ENCODE measurements at places on chromosomes 6 and 20. TPM values are rescaled to one million over a fixed set of nuclear protein-coding genes. Genes with fewer than 3 reads are reported as not detected.

DNA sequence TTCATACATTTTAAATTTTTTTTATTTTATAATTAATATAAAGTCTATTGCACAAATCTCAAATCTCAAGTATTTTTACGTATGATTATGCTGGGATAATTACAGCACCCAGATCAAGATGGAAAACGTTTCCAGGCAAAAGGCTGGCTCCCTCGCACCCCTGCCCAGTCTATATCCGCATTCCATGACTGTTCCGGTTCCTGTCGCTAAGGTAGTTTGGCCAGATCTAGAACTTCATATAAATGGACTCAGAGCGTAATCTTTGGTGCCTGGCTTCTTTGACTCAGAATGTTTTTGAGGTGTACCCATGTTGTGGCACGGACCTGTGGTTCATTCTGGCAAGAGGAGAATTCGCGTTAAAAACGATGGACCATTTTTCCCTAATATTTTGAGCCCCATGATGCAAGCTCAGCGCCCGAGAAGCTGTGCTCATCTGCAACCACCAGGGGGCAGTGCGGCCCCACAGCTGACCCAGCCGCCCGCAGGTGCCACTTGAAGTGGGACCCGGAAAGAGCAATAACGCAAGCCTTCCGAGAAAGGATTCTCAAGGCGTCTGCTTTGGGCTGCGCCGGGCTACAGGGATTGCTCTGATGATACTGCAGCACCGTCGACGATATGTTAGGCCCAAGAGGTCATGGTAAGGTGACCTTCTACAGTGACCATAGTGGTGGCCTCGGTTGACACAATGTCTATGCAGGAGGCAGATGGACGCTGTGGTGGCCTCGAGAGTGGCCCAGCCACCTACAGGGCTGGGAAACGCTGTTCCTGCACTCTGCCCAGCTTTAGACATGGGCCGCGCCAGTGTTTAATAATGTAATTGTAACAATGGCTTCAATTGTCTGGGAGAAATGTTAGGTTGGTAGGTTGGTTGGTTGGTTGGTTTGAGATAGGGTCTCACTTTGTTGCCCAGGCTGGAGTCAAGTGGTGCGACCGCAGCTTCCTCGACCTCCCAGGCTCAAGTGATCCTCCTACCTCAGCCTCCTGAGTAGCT is 160.1 kb downstream of the ZMYND8 start:
- DNase-seq = peak; percentile 71

GRCh38 chr6:46772016-46772415 is 21.2 kb upstream of the MEP1A start:
- DNase-seq = no peak

- no peak for DNase-seq
Measured at GRCh38 chr20:7411075-7411474, 529.2 kb downstream of the HAO1 start.

DNA sequence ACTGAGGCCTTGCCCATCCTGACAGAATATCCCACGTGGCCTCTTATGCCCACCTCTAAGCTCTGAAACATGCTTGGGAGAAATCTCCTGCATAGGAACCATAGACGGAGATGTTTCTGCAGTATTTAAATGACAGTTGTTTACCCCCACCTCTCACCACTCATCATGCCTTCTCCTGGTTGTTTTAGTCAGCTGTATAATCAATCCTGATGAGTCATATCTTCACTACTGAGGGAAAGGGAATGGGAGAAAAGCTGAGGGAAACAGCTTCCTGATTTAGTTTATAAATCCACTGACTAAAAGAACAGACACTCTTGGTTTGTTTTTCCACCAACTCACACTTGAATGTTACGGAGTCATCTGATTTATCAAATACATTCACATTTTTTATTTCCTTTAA is 113.2 kb upstream of the TENT5A start:
- DNase-seq = peak; percentile 69

- peak; percentile 40 for DNase-seq
Measured at GRCh38 chr6:39166189-39166911, 51.4 kb upstream of the SAYSD1 start.

DNA sequence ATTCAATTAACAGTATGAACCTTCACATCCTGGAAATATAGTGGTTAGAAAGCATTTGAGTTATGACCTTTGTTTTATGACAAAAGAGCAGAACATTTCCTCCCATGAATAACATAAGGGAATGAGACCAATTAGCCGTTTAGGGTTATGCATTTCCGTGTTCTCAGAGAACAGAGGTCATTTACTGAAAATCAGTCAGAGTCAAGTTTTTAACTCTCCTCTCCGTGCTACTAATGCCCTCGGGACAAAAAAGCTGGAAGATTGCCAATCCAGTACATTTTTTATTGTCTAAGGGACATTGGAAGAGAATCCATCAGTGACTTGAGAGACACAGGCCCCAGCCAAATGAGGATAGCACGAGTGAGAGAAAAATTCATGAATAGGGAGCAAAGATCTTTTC is 632.7 kb downstream of the RFPL4B start:
- DNase-seq = peak; percentile 31

- no peak for DNase-seq
Measured at GRCh38 chr6:158085261-158086053, 82.6 kb downstream of the SERAC1 start.

Gene DEK
- 591 TPM for total RNA-seq
